Spinal cord (tissue), 10 donors: ENCODE measurements at places on chromosomes 4 and X. TPM values are rescaled to one million over a fixed set of nuclear protein-coding genes. Genes with fewer than 3 reads are reported as not detected.
A peak's percentile ranks its signal among the peaks of the same experiment; 100 is the strongest.

The DGAT2L6 gene
- total RNA-seq = not detected

The ZDHHC15 gene
- 9.1 TPM for total RNA-seq

The TMEM150C gene
- 30.1 TPM for total RNA-seq

The DCAF8L2 gene
- total RNA-seq = not detected

The DRD5 gene
- 0.83 TPM for total RNA-seq

The TLR10 gene
- total RNA-seq = 5.4 TPM

GRCh38 chrX:86002076-86002896, 45.1 kb downstream of the CHM start:
- DNase-seq = no peak

DNA sequence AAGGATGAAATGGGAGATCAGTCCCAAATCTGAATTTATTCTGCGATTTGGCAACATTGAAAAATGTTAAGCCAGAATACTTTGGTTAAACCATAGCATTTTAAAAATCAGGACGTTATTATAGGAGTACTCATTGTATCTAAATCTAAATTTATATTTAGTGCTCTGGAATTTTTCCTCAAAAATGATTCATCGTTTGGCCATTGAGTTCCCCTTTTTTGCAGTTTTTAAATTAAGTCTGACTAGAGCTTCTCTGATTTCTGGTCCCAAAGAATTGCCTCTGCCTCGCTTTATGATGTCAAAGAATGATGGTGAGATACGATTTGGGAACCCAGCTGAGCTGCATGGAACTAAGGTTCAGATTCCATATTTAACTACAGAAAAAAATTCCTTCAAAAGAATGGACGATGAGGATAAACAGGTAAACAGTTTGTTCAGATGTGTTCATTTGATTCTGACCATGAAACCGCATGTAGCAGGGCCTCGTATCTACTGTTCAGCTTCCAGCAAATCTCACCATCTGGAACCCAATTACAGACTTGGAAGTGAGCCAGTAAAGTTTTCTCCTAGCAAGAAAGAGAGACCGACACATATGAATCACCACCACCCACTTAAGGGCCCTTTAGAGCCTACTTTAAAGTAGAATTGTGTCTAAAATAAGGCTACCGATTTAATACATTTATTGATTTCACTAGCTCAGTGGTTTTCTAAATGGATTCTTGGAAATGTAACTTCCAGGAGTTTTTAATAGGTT, 75.6 kb downstream of the REPS2 start:
- DNase-seq = peak; percentile 36

- DNase-seq = no peak
These were observed 10.5 kb upstream of the FRYL start for GRCh38 chr4:48790561-48790960.

DNA sequence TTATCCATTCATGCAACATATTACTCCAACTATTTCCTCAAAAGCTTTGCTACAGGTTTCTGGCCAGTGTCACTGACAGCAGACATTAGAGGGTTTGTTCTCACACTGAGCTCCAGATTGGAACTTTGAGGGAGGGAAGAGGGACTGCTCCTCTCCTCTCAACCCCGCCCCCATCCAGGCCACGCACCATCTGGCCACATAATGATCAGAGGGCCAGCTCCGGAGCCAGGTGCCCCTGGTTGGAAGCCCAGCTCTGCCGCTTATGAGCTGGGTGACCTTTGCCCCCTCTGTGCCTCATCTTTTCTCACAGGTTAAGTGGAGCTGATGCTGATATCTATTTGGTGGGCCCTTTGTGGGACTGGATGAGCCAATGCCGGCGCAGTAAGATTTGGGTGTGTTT, 55.8 kb downstream of the C4orf50 start:
- no peak for DNase-seq

DNA sequence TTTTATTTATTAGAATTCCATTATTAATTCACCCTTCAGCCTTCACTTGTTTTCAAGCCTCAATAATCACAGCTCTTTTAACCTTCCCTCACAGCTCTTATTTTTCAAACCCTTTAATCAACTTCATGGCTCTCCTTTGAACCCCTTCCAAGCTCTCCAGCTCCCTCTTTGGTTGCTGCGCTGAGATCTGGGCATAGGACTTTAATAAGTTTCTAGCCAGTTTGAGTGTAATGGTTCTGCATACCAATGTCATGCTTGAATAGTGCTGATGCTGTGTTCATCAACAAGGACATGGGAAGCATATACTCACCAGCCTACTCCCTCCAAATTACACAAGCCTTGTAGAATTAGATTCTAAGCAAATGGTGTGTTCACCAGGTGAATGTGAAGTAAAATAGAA, 3.5 kb upstream of the RNF212 start:
- DNase-seq = peak; percentile 84

DNA sequence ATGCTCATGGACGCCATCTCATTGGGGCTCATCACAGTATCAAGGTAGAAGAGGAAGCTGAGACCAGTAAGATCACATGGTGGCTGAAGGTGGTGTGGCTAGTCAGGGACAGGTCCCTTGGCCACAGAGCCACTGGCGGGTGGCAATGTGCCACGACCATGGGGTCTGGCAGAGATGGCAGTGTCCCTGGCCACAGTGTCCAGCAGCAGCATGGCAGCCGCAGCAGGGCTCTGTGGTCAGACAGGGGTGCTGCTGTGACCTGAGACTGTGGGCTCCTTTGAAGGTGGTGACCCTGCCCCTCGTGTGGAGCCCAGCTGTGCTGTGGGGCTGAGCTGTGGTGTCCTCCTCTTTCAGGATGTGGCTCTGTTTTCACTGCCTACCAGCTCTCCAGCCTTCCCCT, 2.2 kb upstream of the DOK7 start:
- DNase-seq = no peak

DNA sequence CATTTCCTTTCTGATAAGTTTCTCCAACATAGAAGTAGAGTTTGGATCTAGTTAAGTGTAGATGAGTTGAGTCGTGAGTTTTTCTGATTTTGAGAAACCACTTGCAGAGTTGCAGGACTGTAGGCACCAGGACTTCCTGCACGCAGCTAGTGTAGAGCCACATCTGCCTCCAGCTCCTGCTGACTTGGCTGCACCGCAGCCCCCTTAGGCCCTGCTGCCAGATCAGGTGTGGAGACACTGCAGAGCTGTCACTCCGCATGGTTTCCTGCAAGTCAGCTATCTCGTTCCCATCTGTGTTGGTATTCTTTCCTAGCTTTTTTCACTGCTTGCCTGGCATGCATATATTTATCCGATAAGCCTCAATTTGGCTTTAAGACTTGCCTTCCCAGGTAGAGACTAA, 48.9 kb downstream of the PCDH7 start:
- no peak for DNase-seq

DNA sequence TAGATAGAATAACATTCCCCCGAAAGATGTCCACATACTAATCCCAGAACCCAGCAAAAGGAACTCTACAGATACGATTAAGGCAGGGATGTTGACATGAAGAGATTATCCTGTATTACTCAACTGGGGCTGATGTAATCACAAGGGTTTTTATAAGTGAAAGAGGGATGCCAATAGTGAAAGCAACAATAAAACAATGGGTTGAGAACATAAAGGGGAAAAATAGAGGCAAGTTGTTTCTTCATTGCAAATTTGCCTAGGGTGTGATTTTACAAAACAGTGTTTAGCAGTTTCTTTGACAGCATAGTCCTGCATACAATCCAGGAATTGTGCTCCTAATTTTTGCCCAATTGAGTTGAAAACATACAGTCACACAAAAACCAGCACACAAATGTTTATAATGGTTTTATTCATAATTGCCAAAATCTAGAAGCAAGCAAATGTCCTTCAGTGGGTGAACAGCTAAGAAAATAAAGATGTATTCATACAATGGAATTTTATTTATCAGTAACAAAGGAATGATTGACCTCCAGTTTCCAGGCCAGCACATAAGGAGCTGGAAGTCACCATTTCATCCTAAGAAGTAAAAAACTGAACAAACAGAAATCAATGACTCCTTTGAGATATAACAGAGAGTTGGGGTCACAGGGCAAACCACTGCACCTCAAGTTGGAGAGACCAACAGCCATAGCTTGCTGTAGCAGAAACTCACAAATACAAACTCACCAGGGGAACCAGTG, 107.2 kb downstream of the CENPC start:
- DNase-seq = no peak

- peak; percentile 31 for DNase-seq
These were observed 384.4 kb downstream of the PCDH7 start for GRCh38 chr4:31104577-31104976.

DNA sequence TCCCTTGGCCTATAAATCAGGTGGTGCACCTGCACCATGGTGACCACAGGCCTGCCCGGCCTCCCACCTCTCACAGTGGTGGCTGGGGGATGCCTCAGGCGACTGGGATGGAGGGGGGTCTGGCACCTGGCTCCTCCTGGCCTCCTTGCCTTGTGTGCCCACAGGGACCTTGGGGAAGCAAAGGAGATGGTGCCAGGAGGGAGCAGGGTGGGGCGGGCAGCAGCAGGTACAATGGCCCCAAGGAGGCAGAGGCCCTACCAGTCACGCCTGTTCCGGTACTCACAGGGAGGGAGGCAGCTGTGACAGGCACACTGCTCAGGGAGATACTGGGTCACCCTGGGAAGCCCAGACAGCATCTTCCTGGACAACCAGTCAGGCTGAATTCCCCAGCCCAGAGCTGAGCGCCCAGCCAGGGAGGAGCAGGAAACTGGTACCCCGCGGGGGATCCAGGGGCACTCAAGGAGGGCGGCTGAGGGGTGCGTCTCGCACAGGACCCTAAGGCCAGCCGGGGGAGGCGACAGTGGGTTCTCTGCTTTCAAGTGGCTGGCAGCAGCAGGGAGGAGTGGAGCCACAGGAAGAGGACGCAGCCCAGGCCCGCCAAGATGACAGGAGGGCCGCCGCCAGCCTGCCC, 1.2 kb upstream of the TREX2 start:
- DNase-seq = no peak

DNA sequence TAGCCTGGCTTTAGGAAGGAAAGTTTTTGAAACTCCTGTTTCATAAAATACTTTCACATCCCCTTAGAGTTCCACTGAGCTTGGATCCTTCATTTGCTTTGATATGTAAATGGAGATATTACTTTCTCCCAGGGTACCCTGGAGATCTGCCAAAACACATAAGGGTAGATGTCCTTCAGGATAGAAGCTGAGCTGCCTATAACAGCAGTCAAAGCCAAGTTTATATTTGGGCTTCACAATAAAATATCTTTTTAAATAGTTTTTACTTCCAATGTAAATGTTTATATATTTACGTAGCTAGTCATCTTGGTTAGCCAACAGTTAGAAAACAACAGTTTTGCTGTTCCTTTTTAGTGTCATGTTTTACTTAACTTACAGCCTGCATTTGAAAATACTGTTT, 742.3 kb upstream of the POU3F4 start:
- no peak for DNase-seq

DNA sequence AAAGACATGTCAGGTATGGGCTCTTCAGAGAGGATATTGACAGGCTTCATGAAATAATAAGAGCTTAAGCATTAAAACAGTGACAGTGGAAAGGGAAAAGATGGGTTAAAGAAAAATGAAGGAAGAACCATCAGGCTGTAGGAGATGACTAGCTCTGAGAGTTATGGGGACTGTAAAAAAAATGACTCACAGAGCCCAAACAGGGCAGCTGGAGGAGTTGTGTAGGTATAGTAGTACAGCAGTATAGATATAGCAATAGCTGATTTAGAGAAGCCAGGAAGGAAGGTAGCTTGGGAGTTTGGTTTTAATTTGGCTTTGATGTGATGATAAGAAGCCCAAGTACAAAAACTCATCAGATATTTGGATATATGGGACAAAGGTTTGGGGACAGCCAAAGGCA, 66.6 kb downstream of the FREM3 start:
- DNase-seq = no peak

GRCh38 chrX:72358313-72358712, 52.6 kb upstream of the CITED1 start:
- no peak for DNase-seq

GRCh38 chrX:107465932-107466620, 16.6 kb downstream of the FRMPD3 start:
- DNase-seq = no peak

DNA sequence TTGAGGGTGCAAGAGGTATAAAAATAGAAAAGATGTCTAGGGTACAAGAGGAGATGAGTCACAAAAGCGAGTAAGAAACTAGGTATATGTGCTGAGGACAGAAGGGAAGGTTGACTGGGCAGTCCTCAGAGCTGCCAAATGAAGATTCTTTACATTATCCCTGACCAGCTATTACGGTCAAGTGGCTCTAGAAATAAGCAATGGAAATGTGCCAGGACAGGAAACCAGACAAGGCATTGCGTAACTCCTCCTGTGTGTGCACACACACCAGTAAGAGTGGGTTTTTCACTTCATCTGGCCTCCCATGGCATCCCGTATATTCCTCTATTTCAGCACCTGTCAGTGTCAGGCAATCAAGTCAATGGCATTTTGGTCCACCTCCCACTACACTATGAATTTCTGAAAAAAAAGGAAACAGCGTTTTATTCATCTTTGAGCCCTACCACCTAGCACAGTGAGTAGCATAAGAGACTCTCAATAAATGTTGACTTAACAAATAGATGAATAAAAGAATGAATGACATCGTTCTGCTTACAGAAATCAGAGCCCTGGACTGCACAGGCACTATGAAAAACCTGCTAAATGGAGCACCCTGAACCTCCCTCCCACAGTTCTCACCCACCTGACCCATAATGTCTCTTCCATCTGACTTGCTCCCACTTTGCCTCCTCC, 62.6 kb upstream of the KLF3 start:
- no peak for DNase-seq

DNA sequence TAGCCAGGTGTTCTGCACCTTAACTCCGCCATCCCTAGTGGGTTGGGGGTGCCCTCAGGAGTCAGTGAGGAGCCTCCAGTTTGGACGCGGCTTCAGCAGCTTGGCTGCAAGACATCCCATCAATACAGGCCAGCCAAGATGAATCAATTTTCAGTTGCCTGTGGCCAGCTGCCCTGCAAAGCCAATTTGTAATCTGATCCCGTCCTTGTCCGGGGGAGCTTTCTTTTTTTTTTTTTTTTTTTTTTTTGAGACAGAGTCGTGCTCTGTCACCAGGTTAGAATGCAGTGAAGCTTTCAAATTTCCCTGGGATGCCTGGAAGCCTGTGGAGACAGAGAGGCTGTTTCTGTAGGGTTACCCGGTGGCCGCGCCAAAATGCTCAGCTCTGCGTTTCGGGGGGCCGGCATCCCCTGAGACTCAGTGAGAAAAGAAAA, 192.5 kb downstream of the ASMT start:
- DNase-seq = no peak
